ENCODE measurements at places on chromosomes 16 and 17.

GRCh38 chr16:51035110-51035498, 116.0 kb downstream of the SALL1 start:
- no peak for DNase-seq

GRCh38 chr16:64287655-64288528, 834.0 kb downstream of the CDH11 start:
- DNase-seq: no peak

DNA sequence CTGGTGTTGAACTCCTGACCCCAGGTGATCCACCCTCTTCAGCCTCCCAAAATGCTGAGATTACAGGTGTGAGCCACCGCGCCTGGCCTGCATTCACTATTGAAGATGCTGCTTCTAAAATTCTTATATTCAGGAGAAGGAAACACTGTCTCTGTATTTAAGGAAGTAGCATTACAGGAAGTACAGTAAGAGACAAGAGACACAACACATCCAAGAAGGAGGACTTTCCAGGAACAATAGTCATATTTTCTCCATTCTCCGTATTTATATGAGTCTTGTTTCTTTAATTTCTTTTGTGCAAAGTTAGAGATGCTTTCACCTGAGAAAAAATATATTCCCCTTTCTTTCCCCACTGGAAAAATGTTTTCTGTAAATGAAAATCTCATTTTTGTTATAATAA, 18.3 kb upstream of the ABCA3 start:
- DNase-seq: no peak

- no peak for DNase-seq
These were observed 1357.4 kb upstream of the GOT2 start for GRCh38 chr16:60091529-60091928.

DNA sequence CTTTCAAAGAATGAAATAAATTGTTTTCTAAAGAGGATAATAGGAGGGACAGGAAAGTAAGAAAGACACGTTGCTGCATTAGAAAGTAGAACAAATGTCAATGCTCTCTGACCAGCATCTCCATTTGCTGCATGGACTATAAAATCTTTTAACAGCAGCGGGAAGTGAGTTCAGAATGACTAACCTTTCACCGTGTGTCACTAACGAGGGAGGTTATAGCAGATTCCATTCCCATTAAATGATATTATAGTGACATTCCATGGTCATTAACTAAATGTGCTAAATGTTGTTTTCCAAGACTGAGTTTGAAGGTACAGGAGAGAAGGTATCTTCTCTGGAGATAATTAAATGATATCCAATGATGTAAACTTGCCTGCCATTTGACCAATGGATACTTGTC, 127.1 kb upstream of the HS3ST3A1 start:
- peak; percentile 45 for DNase-seq

DNA sequence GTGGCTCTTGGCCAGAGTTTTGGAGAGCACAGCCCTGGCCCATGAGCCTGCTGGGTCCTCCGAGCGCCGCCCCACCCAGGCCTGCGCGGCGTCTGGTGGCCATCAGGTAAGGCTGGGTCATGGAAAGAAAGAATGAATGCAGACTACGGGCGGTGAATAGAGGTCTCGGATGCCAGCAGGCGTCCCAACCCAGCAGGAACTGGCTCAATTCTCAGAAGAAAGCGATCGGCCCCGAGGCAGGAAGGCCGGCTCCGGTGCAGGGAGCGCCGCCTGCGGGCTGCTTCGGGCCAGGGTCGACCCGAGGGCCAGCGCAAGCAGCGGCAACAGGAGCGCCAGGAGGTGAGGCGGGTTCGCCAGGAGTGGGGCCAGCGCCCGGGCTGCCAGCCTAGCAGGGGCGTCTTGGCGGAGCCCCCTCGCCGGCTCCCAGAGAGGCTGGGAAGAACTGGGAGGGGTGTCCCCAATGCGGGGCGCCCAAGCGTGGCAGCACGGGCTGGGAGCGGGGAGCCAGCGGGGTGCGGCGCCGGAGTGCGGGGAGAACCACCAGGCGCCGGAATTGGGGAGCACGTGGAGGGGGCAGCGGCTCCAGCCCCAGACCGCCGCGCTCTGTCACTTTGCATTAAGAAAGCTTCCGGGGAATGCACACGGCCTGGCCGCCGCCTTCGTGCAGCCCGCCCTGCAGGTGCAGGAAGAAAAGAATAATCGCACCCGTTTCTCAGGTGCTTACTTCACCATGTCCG, 7.1 kb upstream of the TMC5 start:
- DNase-seq: no peak

GRCh38 chr16:80591071-80591915, 50.5 kb downstream of the DYNLRB2 start:
- DNase-seq: no peak

- DNase-seq: no peak
These were observed 7.1 kb upstream of the PAM16 start for GRCh38 chr16:4358236-4358635.

DNA sequence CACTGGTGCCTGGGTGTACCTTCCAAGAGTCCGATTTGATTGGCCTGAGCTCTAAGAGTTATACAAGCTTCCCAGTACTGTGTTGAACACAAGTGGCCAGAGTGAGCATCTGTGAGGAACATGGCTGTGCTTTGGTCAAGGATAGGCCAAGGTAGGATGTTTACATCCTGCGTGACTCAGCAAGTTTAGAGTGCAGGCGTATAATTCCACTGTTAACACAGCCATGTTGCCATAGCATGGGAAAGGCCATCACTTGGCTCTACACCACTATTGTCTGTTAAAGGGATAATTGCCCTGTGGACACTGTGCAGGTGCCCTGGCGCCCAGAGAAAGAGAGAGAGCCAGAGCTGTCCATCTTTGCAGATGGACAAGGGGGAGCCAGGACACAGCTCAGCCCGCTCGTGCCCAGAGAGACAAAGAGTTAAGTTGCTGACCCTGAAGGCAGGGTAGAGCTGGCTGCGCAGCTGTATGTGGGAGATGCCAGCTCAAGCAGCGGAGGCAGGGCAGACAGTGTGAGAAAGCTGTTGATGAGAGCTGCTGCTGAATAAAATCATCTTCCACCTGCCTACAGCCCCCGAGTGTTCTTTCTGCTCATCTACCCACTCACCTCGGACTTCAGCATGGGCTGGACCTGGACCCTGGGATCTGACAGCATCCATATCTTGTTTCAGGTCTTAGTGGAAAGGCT, 11.7 kb downstream of the CFAP52 start:
- DNase-seq: no peak

DNA sequence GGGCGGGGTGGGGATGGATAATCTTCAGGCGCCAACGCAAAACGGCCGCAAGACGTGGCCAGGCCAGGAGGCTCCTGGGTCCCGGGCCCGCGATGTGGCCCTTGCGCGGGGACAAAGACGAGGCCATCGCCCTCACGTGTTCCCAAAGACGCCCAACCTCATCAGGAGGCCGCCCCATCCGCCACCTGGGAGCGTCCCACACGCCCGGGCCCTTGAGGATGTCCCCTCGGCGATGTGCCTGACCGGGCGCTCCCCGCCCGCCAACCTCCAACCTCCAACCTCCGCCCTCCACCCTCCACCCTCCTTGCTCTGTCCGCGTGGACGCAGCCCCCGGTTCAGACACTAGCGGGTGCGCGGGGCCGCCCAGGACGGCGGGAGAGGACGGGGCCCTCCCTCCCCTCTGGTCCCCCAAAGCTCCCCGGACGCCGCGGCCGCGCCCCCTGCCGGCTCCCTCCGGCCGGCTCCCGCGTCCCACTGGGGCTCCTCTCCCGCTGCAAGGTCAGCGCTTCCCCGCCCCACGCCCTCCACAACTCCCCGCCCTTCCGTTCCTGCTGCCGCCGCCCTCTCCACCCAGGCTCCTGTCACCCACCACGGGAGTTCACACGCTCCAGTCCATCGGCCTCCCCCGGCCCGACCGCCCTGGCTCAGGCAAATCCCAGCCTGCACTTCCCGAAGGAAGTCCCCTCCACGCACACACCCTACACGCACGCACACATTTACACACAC, 250.8 kb upstream of the RPL38 start:
- no peak for DNase-seq

GRCh38 chr16:14486520-14487303, 143.3 kb downstream of the PARN start:
- peak; percentile 86 for DNase-seq

DNA sequence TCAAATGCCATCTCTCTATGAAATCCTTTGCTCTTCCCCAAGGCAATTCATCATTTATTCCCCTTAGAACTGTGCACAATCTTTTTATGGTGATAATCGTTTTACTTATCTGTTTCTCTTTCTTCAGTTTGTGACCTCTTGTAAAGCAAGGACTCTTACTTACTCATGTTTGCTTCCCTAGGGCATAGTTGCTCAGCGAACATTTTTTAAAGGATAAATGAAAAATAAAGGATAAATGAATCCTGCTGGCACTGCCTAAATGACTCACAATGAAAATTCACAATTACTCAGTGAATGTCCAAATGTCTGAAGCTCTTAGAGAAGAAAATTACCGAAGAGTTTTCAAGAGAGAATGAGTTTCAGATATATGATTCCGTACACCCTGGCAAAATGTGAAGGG, 671.7 kb downstream of the CDH11 start:
- DNase-seq: peak; percentile 55

DNA sequence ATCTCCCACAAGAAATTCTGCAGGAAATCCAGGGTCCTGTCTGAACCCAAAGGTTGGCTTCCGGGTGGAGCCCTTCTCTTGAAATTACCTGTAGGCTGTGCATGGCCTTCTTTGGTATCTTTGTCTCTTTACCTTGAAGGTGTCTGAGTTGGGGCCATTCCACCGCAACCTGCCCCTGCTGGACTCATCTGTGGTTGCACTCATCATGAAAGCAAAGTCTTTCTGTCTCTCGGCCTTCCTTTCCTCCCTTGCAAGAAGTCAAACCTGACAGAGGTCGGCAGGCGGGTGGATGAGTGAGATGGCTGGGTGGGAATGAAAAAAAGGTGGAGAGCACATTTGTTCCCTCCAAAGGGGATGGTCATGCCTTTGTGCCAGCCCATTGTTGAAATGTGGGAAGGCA, 25.1 kb downstream of the SALL1 start:
- no peak for DNase-seq

Data from bronchial epithelial cell (primary cell).